ENCODE measurements at places on chromosomes 13 and 19.
A peak's percentile ranks its signal among the peaks of the same experiment; 100 is the strongest.

GRCh38 chr13:111482806-111483620 lies 162.6 kb downstream of the TEX29 start:
- no peak for DNase-seq

GRCh38 chr13:43805071-43805468 lies 18.3 kb upstream of the ENOX1 start:
- peak; percentile 52 for DNase-seq

GRCh38 chr13:27635266-27635665 lies 13.6 kb downstream of the POLR1D start:
- DNase-seq = no peak

DNA sequence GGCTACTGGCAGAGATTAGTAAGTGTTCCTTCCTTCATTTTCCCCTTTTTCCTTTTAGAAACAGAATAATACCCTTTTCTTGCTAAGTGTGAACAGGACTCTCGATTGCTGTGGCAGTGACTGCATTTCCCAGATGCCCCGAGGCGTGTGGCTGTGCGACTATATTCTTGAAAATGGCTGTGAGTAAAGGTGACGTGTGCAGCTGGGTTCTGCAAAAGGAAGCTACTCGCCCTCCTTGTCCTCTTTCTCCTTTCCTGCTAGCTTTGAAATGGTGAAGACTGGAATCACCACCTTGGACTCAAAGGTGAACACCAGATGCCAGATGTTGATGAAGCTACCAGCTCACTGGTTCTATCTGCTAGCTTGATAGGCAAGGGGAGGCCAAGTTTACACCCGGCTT lies 121.4 kb downstream of the MIPEP start:
- no peak for DNase-seq

DNA sequence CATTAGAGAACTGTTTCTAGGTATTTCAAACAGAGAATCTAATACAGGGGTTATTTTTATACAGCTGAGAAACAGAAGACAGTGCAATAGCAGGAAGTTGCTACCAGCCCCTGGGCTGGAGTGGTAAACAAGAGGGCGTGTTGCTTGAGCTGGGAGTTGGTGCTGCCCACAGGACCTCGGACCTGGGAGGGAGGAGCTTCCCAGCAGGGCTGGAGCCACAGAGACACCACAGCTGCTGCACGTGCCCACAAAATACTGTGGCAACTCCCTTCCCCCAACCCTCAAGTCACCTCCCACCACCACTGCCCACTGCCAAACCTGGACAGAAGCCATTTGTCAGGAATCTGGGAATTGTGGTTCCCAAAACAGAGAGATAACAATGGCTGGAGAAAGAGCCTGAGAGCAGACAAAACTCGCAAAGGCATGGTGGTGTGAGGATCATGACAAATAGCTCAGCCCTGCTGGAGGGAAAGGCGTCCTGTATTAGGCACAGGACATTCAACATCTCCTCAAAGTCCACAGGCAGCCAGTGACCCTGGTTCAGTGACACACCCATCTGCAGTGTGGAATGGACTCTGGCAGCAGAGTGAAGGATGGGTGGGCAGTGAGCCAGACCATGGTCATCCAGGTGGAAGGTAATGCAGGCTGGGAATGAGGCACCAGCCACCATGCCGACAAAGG lies 57.2 kb downstream of the SPATA13 start:
- DNase-seq = peak; percentile 67

DNA sequence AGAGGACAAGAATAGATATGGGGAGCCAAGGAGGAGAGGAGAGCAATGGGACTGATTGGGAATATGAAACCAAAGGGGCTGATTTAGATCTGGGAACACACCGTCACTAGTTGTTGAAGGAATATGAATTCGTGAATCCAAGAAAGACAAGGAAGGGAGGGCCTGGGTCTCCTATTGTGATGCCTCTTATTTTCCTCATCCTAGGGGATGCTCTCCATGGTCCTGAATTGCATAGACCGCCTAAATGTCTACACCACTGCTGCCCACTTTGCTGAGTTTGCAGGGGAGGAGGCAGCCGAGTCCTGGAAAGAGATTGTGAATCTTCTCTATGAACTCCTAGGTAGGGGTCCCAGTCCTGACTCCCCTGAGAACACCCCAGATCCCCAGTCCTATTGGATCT lies 21.5 kb downstream of the RYR1 start:
- peak; percentile 79 for DNase-seq

DNA sequence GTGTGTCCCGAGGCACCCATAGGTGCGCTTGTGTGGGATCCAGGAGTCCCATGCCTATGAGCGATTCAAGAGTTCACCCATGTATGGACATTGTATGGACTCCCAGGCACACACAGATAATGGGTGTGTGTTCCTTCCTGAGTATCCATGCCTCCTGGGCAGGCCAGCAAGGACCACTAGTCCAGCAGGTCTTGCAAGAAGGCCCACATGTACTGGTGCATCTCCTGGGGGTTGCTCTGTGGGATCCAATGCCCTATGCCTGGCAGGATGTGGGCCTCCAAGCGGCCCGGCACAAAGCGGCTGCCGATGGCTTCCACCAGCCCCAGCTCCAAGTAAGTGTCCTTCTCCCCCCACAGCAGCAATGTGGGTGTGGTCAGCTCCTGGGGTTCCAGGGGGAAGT lies 5.0 kb downstream of the EPHX3 start:
- no peak for DNase-seq

GRCh38 chr19:40756502-40757110 lies 5.6 kb downstream of the SNRPA start:
- no peak for DNase-seq

- DNase-seq = peak; percentile 70
These were observed 112.5 kb downstream of the ESD start for GRCh38 chr13:46684287-46685001.

DNA sequence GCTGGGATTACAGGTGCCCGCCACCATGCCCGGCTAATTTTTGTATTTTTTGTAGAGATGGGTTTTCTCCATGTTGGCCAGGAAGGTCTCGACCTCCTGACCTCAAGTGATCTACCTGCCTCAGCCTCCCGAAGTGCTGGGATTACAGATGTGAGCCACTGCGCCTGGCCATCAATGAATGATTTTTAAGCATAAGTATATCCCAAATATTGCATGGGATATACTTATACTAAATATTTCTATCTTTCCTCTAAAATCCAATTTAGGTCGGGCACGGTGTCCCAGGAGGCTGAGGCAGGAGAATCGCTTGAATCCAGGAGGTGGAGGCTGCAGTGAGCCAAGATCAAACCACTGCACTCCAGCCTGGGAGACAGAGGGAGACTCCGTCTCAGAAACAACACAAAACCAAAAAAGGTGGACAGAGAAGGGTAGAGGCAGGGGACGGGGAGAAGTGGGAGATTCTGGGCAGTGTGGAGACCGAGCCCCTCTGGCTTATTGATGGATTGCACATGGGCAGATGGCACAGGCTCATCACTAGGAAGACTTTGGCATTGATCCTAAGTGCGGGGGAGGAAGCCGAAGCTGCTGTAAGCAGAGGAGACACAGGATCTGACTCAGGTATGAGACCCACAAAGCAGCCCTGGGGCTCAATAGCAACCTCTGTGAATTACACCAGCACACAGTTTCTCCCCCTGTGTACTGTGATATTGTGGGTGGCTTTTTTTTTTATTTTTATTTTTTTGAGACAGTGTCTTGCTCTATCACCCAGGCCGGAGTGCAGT lies 13.5 kb downstream of the ARRDC5 start:
- DNase-seq = no peak

DNA sequence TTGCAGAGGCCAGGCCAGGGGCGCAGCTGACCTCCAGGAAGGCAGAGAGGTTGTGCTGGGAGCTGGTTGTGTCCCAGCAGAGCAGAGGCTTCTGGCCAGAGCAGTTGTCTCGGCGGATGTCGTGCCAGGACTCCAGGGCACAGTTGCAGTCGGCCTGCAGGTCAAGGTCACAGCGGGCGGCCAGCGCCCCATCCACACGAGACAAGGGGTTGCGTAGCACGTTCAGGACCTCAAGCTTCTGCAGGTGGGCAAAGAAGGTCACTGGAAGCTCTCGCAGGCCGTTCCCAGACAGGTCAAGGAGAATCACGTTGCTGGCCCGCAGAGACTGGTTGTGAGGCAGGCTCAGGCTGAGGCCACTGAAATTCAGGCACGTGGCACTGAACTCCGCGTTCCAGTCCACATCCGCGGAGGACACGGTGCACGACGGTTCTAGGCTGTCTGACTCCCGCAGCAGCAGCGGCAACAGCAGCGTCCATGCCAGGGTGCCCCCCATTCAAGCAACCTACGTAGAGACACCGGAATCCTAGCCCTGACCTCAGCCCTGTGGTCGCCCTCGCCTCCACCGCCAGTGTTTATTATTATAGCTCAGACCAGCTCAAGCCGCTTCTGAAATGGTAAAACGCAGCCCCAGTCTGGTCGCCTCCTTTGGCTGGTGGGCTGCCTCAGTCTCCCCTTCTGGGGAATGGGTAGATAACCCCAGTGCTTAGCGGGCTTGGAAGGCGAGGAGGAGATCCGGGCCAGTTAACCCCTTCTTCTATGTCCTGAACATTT lies 766 bp downstream of the LRRC25 start:
- DNase-seq = no peak

- DNase-seq = no peak
These were observed 37.4 kb downstream of the TMEM255B start for GRCh38 chr13:113796211-113796963.

DNA sequence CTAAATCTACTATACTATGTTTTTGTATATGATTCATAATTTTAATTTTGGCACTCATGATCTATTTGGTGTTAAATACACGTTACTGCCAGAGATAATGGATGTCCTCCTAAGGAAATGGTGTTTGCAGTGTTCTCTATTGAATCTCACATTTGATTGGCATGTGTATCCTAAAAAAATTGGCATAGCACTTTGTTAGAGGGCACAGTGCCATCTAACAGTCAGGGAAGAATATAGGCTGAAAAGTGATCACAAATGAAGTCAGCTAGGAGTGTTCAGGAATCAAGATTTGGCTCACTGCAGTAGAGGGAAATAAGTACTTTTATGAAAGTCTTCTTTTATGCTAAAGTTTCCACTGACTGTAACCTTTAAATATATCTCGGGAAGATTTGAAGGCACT lies 624.6 kb downstream of the GPC6 start:
- DNase-seq = no peak

DNA sequence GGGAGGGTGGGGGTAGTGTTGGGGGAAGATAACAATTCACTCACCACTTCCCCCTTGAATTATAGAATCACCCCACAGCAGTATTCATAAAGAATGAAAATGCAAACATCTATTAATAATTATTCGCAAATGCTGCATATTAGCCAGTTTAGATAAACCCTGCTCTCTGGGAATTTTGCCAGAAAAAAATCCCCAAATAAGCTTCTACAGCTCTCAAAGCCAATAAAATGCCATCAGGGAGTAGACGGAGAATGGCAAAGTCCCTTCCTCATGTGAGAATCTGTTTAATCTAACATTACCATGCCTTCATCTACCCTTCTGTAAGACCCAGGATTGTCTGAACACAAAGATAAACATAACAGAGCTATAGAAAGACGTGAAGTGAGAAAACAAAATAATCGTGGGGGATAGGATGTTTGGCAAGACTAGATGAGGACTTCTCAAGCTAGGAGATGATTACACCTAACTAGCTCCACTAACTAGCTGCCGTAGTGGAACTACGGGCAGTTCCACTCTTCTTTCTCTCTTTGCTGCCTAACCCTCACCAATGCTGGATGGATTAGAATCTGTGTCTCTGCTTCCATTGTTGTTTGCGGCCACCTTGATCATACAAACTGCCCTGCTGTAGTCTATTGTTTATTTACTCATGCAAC lies 32.4 kb upstream of the CACNA1A start:
- DNase-seq = no peak

DNA sequence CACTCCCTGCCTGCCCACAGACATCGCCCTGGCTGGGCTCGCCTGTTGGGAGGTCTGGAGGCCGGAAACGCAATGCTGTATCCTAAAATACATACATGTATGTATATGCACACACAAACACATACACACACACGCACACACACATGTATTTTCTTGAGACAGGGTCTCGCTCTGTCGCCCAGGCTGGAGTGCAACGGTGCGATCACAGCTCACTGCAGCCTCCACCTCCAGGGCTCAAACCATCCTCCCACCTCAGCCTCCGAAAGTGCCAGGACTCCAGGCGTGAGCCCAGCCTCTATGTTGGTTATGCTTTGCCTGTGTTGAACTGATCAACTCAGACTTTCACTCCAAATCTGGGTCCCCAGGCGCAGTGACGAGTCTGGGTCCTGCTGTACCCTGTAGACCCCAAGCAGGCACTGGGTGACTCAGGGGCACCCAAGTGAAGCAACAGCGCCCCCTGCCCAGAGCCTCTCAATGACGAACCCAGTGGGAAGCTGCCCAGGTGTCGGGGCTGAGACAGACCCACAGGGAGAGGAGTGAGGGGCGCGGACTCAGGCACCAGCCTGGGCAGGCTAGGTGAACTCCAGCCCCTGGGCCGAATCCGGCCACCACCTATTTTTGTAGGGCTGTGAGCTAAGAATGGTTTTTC lies 27.4 kb upstream of the CACTIN start:
- DNase-seq = peak; percentile 74

GRCh38 chr19:30001791-30002190 lies 59.8 kb downstream of the URI1 start:
- DNase-seq = no peak

- DNase-seq = no peak
These were observed 107.4 kb downstream of the LRCH1 start for GRCh38 chr13:46660416-46660815.

GRCh38 chr19:35040826-35041547 lies 534 bp upstream of the HPN start:
- DNase-seq = peak; percentile 92

DNA sequence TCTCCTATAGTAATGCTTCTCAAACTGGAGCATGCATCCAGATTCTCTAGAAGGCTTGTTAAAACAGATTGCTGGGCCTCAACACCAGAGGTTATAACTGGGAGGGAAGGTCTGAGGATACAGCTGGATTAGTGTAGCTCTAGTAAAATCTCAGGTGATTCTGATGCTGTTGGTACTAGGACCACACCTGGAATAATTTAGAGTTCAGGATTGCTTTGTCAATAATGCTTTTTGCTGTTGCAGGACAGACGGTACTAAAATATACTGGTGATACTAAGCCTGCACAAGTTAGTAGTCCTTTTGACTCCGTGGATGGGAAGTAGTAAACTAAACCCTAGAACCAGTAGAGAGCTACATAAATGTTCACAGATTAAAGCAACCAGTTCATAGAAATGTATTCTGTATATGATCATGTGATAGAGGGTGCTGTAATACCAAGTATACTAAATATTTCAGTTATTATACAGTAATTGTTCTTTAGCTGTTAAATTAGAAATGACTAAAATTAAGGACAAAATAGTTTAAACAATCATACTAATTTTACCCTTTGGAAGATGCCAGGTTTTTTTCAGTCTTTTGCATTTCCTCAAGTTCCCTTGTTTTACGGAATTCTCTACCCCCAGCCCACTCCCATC lies 258.2 kb upstream of the STARD13 start:
- DNase-seq = no peak

GRCh38 chr19:6471076-6471475 lies 7.0 kb downstream of the CRB3 start:
- DNase-seq = peak; percentile 76

- no peak for DNase-seq
These were observed 46.5 kb downstream of the DNAJC3 start for GRCh38 chr13:95723438-95723837.

DNA sequence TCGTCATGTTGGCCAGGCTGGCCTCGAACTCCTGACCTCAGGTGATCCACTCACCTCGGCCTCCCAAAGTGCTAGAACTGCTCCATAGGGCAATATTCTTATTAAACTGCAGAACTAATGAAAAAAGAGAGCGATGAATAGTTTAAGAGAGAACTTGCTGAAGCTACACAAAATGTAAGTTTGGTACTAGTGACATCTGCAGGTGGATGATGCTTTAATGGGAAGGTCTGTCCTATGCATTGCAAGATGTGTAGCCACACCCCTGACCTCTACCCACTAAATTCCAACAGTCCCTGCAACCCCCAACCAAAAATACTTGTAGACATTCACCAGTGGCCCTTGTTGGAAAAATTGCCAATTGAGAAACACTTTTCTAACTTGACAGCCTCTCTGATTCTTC lies 117.8 kb downstream of the NALCN start:
- DNase-seq = no peak
